NT2/D1 (cell line): ENCODE measurements at places on chromosomes 2 and 18.

- no peak for DNase-seq
These were observed 443.5 kb downstream of the SATB2 start for GRCh38 chr2:199014226-199014625.

DNA sequence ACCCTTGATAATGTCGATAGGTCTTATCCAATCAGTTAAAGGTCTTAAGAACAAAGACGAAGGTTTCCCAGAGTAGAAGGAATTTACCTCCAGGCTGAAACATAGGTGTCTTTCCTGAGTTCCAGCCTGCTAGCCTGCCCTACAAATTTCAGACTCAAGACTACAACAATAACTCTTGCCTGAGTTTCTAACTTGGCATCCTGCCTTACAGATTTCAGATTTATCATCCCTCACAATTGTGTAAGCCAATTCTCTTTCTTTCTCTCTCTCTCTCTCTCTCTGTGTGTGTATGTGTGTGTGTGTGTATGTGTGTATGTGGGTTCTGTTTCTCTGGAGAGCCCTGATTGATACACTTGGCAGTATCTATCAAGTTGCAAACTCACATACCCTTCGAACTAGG is 37.2 kb upstream of the B4GALT6 start:
- DNase-seq, result no peak

DNA sequence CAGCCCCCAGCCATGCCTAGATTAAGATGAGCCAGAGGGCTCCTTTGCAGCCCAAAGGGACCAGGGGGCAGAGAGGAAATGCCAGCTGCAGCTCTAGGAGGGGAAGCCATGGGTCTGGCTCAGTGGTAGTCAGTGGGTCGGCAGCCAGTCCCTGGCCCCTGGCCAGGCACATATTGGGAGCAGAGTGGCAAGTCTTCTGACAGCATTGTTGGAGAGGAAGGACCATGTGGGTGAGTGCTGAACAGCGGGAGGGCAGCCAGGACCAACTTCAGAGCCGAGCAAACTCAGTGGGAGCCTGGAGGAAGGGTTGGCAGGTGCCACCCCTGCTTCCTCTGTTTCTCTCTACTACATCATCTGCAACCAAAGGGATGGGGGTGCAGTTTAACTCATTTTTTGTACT is 140.5 kb upstream of the PELI1 start:
- no peak for DNase-seq

DNA sequence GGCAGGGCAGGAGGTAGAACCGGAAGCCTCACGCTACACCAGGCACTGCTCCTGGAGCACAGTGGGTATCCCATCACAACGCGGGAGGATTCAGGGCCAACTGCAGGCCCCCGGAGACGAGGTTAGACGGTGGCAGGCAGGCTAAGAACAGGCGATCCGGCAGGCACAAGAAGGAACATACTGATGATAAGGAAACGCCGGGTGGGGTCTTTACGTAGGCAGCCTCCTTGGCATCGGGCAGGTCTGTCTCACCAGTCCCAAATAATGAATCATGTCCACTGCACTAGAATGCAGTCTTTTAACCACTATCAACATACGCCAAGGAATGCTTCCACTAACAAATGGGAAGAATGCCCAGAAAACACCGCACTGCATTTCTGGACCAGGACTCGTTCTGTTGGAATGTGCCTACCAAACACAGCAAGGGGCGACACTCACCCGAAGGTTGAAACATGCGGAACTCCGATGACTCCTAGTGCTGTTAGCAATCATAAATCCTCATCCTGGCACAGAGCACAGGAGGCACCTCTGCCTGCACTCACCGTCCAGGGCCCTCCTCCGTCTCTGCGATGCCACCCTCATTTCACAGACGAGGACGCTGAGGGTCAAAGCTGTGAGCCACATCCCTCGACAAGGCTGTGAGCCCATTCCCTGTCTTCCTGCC is 35.2 kb downstream of the ZNF516 start:
- DNase-seq, result no peak

DNA sequence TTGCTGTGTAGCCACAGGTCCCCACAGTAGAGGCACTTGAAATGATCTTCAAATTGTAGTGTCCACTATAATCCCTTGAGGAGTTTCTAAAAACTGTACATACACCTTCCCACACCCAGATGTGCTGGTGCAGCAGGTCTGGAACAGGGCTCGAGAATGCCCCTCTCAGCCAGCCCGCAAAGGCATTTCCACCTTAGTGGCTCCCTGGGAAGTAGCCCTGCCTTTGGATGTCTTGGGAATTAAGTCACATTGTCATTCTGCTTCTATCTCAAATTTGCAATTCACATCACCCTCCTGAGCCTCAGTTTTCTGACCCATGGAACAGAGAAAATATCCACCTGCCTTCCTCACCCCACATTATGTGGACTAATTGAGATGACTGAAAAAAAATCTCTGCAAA is 44.3 kb upstream of the TCF7L1 start:
- peak; percentile 38 for DNase-seq

GRCh38 chr2:12803607-12804006 is 86.9 kb downstream of the TRIB2 start:
- no peak for DNase-seq

GRCh38 chr2:39720970-39721369 is 55.3 kb downstream of the TMEM178A start:
- no peak for DNase-seq

- DNase-seq, result no peak
These were observed 3.2 kb downstream of the DSEL start for GRCh38 chr18:67513280-67513679.

DNA sequence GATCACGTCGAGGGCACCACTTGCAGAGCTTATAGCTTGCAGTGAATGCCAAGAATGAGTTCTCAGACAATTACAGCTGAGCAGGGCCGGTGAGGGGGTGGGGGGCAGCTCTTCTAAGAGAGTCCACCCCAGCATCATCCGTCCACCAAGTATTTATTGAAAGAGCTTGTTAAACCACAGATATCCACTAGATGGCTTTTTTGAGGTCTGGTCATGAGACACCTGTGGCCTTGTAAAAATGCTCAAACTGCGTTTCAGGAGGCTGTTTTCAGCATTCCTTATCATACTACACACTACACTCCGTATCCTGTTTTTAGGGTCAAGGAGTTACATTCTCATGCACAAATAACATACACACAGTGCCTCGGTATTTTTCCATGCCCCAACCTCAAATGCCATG is 51.5 kb downstream of the DNAJC10 start:
- DNase-seq, result no peak
